ENCODE measurements at places on chromosomes 3 and 15. TPM values are rescaled to one million over a fixed set of nuclear protein-coding genes. Genes with fewer than 3 reads are reported as not detected.

- no peak for DNase-seq
Observed at GRCh38 chr3:143339451-143339850, 219.9 kb downstream of the CHST2 start.

DNA sequence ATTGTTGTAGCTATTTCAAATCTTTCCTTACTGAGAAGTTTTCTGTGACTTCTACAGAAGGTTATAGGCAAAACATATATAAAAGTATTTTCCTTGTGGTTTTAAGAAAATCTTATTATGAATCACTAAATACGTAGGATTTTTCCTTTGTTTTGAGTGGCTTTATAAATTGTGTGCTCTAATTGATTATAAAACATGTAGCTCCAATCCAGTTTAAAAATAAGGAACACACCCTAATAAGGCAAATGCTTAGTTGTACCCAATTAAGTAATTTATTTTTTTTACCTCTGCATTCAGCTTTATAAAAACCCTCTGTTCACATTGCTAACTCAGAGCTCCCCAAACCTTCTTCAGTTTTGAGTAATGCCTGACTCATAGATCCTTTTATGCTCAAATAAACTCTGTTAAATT lies 408.0 kb downstream of the NAALADL2 start:
- no peak for DNase-seq

DNA sequence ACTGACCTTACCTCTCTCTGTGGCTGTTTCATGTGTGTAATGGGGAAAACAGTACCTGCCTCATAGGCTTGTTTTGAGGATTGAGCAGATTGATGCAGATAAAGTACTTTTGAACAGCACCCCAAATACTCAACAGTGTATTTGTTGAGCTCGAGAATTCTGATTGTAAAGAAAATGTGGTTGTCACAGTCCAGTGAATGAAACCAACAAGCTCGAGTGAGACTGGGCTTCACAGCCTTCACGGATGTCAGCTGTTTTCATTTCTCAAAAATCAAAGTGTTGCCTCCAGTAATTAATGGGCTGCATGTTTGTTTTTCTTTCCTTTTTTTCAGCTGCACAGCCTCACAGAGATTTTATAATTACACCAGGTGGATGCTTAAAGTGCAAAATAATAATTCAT lies 43.7 kb downstream of the PARP15 start:
- no peak for DNase-seq

DNA sequence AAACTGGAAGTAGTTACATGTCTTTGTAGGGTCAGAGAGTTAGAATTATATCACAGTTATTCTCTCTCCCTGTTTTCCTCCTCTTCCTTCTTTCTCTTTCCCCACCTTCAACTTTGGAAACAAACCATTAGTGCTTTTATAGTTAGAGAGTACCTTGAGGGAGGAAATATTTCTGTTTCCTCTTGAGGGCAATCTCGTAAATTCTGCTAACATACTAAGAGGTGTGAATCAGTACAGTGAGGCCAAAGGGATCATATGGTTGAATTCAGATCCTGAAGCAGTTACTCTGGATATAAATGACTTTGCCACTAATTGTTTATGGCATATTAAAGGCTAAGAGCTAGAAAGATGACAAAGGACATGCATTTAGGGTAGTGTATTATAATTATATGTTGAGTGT lies 60.3 kb upstream of the CCNL1 start:
- no peak for DNase-seq

DNA sequence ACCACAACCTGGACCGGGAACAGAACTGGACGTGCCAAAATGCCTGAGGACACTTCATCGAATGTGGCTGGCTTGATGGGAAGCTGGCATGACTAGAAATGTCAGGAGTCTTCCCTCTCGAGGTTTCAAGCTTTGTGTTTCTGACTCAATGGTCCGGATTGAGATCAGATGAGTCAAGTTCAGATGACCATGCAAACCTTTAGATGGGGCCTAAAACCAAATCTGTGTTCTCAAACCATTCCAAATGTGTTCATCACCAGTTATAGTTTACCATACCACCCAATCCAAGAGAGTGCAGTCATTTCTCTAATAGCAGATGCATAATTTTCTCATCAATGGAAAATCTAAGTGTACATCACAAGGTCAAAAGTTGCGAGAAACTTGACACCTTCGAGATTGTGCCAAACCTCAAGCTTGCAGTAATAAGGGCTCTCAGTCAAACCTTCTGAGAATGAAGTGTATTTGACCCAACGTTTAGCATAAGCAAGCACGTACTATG lies 369.1 kb downstream of the RORA start:
- DNase-seq = no peak

DNA sequence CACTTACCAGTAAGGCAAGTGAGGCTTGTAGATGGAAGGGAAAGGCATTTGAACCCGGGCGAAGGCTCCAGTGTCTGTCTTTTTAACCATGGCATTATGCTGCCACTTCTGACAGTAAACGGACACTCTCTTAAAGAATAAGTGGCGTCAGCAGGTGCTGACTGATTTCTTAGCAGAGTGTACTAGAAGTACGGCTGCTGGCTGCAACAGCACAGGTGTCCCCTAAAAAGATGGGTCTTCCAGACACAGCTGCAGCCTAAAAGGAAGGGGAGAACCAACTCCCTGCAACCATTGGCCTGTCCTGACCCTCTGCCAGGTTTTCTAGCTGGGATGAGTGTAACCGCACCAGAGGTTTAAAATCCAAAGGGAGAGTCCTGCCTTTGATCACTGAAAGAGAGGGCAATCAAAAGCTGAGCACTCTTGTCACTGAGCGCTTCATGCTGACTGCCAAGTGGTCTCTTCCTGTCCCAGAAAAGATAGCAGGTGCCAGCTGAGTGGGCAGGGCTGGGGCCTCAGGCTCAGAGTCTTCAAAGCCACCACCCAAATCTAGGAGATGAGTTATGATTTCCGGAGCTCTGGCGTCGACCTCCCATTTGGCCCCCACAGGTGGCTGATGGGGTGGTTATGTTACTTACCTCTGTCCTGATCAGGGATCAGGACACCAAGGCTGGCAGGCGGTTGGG lies 255.8 kb downstream of the SLCO3A1 start:
- DNase-seq = no peak

The RASGRP1 gene
- 1.3 TPM for total RNA-seq
